H9 (cell line): ENCODE measurements at places on chromosomes 12 and 14. TPM values are rescaled to one million over a fixed set of nuclear protein-coding genes. Genes with fewer than 3 reads are reported as not detected.

RFC5 gene
- 47.2 and 50.4 TPM in 2 replicates for total RNA-seq

TAS2R9 gene
- total RNA-seq: not detected in 2 replicates

RNASE13 gene
- not detected in 2 replicates for total RNA-seq

SLCO1C1 gene
- total RNA-seq: not detected in 2 replicates

CLEC2B gene
- total RNA-seq: not detected in 2 replicates

SLC15A4 gene
- total RNA-seq: 21.6 and 23.0 TPM in 2 replicates

- DNase-seq: peak; percentile 86
These were observed at the start of gene NEMF for GRCh38 chr14:49852301-49853157. NEMF (minus strand) TSS chr14:49852788; CDS start chr14:49852753, 35 bp downstream.

- DNase-seq: no peak
These were observed 353.4 kb downstream of the KCNH5 start for GRCh38 chr14:62691647-62692489.

GRCh38 chr12:80681287-80681686, 26.1 kb upstream of the MYF6 start:
- no peak for DNase-seq

DNA sequence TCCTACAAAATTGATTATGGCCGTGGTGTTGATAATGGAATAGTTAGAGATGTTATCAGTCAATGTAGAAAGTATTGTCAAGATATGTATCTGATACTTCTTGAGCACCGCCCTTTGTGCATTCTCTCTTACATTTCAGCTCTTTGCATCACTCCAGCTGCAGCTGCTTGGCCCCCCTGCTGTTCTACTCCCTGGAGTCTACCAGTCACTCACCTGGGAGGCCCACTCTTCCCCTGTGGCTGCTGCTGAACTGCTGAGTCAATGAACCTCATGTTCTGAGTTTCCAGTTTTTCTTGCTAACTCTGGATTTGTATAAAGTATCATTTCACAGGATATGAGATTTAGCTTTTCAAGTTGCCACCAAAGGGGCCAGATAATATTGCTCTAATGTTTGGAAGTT, 312.8 kb upstream of the SLC16A7 start:
- peak; percentile 53 for DNase-seq

- DNase-seq: no peak
These were observed 134.9 kb upstream of the FRMD6 start for GRCh38 chr14:51516706-51517395.

GRCh38 chr12:132137483-132138125, 6.5 kb downstream of the DDX51 start:
- no peak for DNase-seq

DNA sequence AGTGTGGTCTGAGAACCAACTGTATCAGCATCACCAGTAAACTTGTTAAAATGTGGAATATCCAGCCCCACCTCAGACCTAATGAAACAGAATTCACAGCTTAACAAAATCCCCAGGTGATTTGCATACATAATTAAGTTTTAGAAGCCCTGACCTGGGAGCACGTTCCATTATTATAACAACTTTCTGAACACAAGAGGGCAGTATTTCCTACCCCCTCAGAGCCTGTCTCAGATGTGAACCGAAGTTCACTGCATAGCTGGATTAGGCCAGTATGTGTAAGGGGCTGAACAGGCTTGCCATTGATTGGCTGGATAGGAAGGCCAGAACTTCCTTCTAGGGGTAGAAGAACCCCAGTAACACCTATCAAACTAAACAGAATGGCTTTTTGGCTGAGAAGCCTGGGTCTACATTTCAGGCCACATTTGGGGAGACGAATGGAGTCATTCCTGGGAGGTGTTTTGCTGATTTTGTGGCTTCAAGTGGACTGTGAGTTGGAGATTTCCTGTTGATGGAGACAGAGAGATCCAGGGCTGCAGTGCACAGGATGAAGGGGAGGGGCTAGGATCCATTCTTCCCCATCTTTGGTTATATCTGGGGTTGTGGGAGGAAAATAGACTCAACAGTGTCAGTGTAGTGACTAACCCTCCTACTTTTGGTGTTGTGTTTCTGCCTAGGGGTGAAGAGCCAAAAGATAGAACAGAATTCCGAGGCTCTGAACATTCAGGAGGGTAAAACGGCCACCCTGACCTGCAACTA, 94.7 kb upstream of the OR4E1 start:
- DNase-seq: peak; percentile 58

- no peak for DNase-seq
These were observed 105.4 kb downstream of the FBXL14 start for GRCh38 chr12:1488908-1489381.

DNA sequence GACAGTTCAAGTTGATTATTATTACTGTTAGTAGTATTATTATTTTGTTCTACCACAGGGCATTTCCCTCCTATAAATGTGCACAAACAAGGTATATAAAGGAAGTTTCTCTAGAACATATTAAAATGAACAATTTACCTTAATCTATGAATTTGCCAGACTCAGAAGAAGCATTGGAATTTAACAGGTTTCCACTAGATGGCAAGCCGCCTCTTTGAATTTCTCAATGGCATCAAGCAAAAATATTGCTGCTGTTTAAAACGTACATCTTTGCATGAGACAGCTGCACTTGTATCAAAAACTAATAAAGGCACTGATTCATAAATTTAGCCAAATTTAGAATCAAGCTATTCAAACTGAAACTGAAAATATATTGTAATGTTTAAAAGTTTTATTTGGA, 34.6 kb upstream of the MIS18BP1 start:
- DNase-seq: no peak

DNA sequence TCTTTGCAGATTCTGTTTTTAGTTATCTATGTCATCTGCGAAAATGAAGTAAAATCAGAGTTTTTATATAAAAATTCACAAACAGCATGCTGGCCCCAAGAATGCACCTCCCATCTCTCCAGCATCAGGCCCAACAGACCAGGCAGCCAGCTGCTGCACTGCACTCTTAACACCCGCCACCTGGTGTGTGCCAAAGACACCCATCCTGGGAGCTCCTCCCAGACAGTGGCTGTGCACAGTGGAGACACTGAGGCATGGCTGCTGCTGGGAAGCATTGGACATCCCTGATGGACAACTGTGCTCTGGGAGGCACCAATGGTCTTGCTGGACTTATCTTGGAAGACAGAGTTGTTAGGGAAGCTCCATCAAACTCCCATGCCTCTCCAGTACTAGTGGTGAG, 817.2 kb downstream of the TMEM121 start:
- DNase-seq: no peak

DNA sequence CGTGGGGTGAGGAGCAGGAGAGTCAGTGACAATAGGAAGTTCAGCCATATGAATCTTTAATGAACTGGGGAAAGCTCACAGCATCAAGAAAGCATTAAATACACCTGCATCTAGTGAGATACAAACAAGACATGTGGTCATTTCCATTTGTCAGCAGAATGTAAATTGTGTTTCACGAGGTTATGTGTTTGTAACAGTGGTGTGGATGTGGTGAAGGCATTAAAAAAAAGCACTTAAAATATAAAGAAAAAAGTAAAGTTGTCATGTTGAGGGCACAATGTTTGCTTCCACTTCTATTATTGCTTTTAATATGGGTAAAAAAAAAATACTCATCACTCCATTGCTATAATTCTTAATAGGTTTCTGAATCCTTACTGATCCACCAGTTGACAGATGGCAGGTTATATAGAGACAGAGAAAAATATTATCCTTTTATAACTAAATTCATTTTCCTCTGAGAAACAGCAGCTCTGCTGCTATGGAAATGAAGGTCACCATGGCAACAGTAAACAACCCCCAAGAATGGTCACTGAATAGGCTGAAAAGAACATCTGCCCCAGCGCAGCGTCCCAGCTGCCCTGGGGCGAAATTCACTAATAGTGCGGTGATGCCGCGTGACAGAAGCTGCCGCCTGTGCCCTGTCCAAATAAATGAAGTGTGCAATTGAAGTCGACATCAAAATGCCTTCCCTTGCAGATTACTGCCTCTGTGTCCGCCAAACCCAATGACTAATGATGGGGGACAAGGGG, 226.1 kb downstream of the FOXN3 start:
- peak; percentile 43 for DNase-seq

GRCh38 chr12:123250471-123251383, 17.5 kb downstream of the MTRFR start:
- peak; percentile 83 for DNase-seq

GRCh38 chr12:75712223-75712622, 200.8 kb upstream of the KRR1 start:
- DNase-seq: no peak

DNA sequence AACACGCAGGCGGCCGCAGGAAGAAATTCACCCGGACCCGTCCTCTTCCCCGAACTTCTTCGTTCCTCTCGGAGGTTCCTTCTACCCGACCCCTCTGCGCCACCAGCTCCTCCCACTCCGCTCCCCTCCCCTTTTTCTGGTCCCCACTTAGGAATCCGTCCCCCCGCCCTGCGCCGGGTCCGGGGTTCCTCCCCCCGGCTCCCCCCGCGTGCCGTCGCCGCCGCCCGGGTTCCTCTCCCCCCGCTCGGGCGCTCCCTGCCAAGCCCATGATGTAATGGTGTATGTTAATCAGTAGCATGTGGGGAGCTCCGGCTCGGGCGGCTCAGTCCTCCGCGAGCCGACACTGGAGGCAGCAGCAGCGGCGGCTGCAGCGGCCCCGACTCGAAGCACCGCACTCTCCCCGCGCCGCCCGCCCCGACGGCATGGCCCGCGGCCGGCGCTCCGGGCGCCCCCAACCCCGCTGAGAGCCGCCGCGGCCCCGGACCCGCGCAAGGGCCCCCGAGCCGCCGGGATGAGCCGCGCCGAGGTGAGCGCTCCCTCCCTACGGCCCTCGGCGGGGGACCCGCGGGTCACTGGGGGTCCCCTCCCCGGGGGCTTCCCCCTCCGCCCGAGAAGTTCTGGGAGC, 1.0 kb upstream of the SAMD4A start:
- DNase-seq: peak; percentile 85

DNA sequence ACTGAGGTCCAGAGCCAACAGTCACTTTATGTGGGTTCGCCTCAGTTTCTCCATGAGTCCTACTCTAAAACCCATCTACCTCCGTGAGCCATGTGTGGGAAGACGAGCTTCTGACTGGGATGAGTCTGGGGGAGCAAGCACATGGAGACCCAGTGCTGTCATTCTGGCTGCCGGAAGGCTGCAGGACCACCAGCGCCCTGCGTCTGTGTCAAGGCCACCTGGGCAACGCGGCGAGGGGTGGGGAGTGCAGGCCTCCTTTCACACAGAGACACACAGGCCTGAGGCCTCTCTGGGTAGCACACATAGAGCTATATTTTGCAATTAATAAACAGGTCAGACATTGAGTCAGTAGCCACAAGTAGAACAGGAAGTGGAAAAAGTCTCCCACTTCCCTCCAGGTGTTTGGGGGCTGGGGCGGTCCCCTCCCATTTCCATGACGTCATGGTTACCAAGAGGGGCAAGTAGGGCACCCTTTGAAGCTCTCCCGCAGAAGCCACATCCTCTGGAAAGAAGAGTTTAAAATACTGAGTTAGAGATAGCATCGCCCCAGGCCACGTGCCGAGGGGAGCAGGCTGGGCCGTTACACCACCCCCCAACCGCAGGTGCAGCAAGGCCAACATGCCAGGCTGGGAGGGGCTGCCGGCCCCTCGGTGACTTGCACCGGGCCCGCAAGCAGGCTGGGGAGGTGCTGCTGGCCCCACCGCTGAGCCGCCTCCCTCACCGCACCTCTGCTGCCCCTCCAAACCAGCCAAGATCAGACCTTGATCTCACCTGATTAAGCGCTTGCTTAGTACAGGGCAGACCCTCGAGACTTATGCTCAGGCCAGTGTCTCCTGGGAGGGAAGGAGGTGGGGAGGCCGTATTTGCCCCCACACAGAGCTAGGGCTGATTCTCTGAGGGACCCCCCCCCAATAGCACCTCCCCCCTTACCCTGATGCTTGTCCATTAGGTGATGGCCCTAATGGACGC, 32.7 kb downstream of the DAD1 start:
- no peak for DNase-seq

- DNase-seq: no peak
These were observed 153.8 kb upstream of the DDHD1 start for GRCh38 chr14:53306911-53307310.

GRCh38 chr14:49861699-49862088, 9.1 kb upstream of the NEMF start:
- DNase-seq: peak; percentile 61

- no peak for DNase-seq
These were observed 121.2 kb downstream of the RAD51B start for GRCh38 chr14:67940486-67941455.

GRCh38 chr12:13595536-13596443, 385.6 kb downstream of the GRIN2B start:
- peak; percentile 67 for DNase-seq
